Sciatic nerve (tissue), 2 donors: ENCODE measurements at places on chromosomes 6 and 20.

DNA sequence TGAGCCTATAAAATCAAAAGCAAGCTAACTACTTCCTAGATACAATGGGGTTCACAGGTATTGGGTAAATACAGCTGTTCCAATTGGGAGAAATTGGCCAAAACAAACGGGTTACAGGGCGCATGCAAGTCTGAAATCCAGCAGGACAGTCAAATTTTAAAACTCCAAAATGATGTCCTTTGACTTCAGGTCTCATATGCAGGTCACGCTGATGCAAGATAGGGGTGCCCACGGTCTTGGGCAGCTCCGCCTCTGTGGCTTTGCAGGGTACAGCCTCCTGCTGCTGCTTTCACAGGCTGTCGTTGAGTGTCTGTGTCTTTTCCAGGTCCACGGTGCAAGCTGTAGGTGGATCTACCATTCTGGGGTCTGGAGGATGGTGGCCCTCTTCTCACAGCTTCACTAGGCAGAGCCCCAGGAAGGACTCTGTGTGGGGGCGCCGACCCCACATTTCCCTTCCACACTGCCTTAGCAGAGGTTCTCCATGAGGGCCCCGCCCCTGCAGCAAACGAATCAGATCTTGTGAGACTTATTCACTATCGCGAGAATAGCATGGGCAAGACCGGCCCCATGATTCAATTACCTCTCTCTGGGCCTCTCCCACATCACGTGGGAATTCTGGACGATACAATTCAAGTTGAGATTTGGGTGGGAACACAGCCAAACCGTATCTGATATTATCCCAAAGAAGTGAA lies 11.9 kb upstream of the SMIM29 start:
- no peak for DNase-seq

- no peak for DNase-seq
Measured at GRCh38 chr6:19299129-19299528, 538.0 kb upstream of the ID4 start.

- DNase-seq = no peak
Measured at GRCh38 chr6:5580736-5581581, 319.6 kb downstream of the FARS2 start.

DNA sequence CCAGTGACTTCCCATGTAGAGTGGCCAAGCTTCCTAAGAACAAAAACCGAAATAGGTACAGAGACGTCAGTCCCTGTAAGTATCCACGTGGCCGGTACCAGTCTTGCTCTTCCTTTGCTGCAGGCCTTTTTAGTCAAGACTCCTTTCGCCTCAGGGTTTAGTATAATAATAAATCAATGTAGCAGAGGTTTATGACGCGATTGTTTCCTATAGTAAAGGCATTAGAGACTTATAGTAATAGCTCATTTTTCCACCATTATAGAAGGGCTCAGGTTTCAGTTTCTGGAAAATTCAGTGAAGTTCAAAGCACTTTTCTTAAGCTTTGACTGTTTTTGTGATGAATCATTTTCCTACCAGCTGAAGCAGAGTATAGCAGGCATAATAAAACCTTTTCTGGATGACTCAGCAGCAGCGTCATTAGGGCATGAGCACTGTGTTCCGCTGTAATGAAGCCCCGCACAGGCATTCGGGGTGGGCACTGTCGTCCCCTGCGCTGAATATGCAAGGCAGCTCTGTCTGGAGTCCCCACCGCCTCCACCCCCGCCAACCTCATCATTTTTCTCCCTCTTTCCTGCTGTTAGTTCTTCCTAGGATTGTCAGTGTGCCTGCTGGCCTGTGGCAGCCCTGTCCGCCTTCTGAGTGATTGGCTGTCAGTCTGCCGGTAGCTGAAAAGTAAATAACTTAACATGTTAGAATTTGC lies 51.3 kb downstream of the PTPN1 start:
- DNase-seq = no peak

GRCh38 chr20:47421076-47421475 lies 64.6 kb upstream of the ZMYND8 start:
- no peak for DNase-seq

DNA sequence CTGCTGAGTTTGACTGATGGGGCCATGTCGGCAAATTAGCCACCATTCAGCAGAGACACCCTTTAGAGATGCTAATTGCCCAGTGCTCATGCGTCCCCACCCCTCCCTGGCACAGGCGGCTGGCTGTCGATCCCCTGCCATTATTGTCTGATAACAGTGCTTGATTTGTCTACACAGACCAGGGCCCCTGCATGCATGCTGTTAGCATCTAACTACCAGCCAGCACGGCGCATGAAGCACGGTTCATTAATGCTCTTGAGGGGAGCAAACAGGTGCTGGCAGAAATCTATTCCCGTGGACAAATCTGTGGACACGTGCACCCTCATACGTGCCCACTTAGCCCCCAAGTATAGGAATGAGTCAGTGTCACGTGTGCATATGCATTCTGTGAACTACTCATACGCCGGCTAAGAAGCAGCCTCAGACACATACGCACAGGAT lies 32.2 kb downstream of the KCNB1 start:
- DNase-seq = no peak

GRCh38 chr20:23245553-23246181 lies 104.9 kb upstream of the NXT1 start:
- DNase-seq = peak; percentile 71

GRCh38 chr20:2300420-2300819 lies 4.6 kb downstream of the TGM3 start:
- no peak for DNase-seq

GRCh38 chr6:151365233-151365632 lies 26.1 kb downstream of the ZBTB2 start:
- DNase-seq = no peak

DNA sequence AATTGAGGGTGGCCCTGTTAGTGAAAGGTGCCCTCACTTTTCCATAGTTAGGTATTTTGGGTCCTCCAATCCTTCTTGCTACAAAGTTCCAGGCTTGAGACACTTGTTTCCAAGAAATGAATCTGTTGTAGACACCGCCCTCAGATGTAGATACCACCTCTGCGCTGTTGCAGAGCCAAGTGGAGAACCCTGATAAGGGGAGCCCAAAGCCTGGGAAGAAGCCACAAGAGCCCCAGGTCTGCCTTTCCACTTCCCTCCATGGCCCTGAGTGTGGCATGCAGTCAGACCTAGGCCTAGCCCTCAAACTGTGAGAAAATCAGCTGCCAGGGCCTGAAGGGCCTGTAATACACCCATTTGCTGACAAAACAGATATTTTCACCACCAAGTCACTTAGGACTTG lies 37.1 kb downstream of the DTD1 start:
- DNase-seq = no peak
